Activated CD8-positive, alpha-beta memory T cell treated with anti-CD3 and anti-CD28 coated beads for 4 hours (primary cell): ENCODE measurements at places on chromosomes 2 and 18.

DNA sequence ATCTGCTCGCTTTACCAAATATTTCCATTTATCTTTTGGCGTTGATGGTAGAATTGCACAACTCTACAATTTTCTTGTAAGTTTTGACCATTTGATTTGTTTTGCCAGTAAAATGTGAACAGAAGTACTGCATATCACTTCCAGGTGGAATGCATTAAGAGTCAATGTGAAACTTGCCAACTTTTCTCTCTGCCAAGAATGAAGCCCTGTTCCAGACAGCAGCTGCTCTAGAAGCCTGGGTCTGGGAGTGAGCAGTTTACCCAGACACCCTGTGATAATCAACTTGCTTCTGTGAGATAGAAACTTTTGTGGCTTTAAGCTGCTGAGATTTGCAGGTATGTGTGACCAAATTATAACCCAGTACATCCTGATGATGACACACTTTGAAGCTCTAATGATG lies 115.9 kb upstream of the SYT4 start:
- no peak for DNase-seq

DNA sequence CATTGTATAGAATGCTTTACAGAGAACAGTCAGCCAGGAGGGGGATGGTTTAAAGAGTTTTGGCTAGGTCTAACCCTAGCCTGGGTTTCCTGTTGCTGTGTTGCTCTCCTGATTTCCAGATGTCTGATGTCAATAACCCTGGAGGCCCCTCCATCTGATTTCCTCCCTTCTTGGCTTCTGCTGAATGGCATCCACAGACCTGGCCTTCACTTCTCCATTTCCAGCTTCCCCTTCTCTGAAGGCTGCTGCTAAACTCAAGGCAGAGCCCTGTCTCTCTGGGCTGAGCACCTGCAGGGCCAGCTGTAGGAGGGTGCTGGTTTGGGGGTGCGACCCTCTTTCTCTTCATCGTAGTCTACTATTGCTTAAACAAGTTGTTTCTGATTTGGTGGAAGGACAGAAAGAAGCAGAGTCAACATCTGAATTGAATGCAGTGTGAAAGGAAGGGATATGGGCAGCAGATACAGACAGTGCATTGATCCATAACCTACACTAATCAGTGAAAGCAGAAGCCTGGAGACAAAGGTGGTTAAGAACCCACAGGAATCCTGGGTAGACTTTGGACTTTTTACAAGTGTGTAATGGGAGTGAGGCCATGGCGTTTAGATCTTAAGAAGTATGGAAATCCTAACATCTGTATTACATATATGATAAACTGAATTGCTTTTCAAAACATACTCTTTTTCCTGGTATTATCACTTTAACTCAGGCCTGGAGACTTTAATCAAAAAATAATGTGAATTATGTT lies 153.6 kb downstream of the HRH4 start:
- no peak for DNase-seq

DNA sequence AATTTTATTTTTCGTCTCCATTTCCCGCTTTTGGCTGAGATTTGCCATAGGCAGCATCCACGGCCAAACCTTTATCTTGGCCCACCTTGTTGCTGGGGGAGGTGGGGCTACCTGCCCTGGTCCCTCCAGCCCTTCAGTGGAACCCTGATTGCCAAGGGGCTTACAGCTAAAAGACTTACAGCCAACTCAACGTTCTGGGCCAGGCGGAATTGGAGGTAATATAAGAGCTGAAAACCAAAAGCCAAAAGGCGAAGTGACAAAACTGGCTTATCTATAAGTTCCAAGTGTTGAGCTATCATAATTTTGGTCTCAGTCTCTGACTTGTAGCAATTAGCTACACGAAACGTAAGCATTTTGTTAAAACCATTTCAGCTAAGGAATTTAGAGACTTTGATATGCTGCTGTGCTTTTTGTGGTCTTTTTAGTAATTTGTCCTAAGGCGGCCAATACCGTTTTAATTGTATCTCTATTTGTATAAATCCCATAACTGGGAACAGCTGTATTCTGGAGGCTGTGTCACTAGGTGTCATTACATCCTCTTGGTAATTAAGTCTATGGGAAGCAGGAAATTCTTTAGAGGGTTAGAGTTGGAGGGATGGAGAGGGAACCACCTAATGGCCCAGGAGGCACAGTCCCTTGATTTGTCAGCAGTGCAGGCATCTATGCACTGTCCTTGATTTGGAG lies 24.0 kb downstream of the PDCD1 start:
- DNase-seq = no peak

- DNase-seq = no peak
Measured at GRCh38 chr2:47535073-47535472, 132.1 kb downstream of the MSH2 start.

GRCh38 chr2:79850912-79851311 lies 338.1 kb downstream of the CTNNA2 start:
- DNase-seq = no peak

GRCh38 chr18:44848644-44849335 lies 168.1 kb downstream of the SETBP1 start:
- no peak for DNase-seq
